NCI-H510A (cell line): ENCODE measurements at places on chromosomes 3 and 15.

DNA sequence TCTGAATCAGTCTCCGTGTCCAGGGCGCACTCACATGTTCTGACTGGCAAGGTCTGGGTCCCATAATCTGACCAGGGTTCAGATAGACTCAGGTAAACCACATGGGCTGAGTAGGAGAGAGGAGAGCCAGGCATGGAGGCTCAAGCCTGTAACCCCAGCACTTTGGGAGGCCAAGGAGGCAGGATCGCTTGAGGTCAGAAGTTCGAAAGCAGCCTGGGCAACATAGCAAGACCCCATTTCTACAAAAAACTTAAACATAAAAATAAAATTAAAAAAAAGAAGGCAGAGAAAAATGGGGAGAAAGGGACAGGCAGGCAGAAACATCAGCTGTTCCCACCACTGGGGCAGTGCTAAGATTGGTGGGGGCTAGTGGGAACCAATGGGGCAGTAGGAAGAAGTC, 5.4 kb downstream of the TMEM43 start:
- no peak for DNase-seq

DNA sequence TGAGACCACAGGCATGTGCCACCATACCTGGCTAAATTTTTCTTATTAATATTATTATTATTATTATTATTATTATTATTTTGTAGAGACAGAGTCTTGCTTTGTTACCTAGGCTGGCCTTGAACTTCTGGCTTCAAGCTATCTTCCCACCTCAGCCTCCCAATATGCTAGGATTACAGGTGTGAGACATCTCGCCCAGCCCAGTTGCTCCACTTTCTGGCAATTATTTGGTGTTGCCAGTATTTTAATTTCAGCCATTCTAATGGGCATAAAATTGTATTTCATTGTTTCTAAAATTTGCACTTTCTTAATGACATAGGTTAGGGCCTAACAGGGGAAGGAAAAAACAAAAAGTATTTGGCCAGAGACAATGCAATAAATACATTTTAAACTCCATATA, 1217.6 kb upstream of the ALCAM start:
- no peak for DNase-seq

DNA sequence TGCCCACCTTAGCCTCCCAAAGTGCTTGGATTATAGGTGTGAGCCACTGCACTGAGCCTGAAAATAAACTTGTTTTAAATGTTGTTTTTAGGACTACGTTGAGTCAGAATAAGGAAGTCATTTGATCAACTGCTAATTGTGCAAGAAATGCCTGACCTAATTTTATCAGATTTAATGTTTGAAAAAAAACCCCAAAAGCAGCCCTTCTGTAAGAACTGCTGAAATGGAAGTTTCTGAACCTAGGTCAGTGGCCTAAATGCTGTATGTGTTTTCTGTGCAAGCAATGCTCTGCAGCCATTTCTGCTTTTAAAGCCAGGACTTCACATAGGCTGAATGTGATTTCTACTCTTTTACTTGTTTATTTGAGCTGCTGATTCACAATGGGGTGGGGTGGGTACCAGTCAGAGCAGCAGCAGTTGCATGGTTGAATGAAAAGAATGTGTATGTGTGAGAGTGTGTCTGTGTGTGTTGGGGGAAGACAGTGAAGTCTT, 6.6 kb downstream of the GPX1 start:
- DNase-seq: no peak

DNA sequence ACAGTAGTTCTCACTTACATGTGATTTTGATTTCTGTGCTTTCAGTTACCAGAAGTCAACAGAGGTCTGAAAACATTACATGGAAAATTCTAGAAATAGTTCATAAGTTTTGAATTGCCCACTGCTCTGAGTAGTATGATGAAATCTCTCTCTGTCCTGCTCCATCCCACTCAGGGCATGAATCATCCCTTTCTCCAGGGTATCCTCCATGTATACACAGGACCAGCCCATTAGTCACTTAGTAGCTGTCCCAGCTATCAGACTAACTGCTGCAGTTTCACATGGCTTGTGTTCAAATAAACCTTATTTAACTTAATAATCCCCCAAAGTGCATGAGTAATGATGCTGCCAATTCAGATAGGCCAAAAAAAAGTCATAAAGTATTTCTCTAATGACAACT, 38.6 kb downstream of the EPHA3 start:
- DNase-seq: no peak

DNA sequence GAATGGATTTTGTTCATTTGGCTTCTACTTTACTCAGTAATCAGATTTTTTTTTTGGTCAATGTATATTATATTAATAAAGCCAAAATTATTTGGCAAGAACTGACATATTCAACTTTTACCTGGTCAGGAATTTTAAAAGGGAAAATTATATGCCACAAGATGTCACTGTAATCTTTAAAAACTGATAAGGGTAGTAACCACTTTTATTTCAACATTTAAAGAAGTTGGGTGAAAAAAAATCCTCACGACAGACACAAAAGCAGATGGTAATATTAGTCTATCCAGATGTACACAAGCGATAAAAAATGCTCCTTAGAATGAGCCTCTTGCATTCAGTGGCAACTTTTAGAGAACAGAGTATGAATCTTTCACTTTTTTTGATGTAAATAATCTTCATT, 101.9 kb downstream of the SERPINI1 start:
- DNase-seq: no peak

- no peak for DNase-seq
Measured at GRCh38 chr3:20772869-20773268, 586.9 kb upstream of the SGO1 start.

DNA sequence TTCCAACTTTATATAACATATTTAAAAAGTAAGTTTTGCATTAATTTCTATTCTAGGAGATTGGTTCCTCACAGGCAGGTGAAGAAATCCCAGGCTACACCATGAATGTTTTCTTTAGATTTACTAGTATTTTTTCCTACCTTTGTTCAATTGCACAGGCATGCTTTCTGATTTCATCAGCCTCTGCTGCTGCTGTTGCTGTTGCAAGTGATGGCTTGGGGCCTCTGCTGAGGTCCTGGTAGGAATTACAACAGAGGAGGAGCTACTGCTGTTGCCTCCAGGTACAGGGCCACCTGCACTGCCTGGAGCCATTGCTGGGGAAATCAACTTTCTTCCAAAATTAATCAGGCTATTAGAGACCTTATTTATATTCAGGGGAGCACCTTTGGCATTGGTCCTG, 353.3 kb downstream of the PLCL2 start:
- DNase-seq: no peak

DNA sequence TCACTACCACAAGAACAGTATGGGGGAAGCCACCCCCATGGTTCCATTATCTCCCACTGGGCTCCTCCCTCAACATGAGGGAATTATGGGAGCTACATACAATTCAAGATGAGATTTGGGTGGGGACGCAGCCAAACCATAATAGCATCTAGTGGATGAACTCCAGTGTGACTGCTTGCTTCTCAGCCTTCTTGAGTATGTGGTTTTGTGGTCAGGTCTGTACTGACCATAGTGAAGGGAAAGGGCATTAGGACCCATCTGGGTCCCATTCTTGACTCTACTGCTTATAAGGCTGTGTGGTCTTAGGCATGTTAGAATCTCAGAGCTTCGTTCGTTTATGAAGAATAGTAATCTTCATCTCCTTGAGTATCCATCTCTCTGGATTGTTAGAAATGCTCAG, 81.4 kb downstream of the CGNL1 start:
- DNase-seq: no peak

- no peak for DNase-seq
Measured at GRCh38 chr15:39504808-39505207, 76.1 kb upstream of the THBS1 start.

GRCh38 chr3:73611176-73611575, 13.6 kb downstream of the PDZRN3 start:
- no peak for DNase-seq

DNA sequence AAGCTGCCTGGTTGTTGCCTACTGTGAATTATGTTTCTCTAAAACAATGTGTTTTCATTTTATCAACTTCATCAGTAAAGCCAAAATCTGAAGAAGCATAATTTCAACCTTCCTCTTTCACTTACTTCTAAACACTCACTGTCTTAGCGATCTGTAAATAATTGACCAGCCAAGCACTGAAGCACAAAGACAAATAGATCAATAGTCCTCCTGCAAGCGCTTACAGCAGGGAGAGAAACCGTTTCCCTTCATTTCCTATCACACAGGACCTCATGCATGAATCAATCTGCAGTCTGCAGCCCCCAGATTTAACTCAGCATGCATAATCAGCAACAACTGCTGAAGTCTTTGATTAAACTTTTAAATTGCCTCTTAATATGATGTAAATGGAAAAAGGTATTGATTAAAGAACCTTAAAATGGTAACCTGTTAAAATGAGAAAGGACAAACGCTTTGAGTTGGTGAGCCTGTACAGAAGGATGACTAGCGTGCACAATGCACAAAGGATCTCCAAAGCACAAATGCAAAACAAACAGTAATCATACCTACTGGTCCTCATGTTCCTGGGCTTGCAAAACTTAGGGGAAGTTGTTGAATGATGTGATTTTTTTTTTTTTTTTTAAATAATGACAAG, 370.2 kb upstream of the ZNF385D start:
- DNase-seq: no peak

DNA sequence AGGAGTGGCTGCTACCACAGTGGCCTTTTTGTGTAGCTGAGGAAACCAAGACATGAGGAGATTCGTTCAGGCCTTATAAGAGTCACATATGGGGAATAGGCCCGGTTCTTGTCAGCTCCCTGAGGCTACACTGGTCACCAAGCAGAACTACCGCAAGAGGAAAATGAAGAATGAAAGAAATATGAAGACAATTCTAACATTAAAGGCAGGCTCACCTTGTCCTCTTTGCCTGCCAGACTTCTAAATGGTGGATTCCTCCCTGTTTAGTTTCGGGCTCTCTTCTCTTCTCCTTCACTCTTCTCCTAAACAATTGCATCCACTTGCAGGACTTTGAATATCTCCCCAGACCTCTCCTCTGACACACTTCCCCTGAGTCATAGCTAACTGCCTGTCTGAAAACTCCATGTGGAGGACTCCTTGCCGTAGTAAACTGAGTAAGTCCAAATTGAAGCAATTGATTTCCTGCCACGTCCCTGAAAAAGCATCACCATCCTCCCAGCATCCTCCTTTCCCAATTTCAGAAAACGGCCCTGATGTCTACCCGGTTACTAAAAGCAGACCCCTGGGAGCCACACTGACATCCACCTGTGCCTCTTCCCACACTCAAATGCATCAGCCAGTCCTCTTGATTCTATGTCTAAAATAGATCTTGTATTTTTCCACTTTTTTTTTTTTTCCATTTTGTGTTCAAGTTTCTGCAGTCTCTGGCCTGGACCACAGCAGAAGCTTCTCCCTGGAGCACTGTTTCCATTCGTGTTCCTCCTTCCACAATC, 30.3 kb upstream of the VEPH1 start:
- DNase-seq: no peak

- no peak for DNase-seq
Measured at GRCh38 chr3:160403028-160403545, 3.6 kb downstream of the SMC4 start.

GRCh38 chr3:141275973-141276372, 44.3 kb downstream of the PXYLP1 start:
- DNase-seq: peak; percentile 50

DNA sequence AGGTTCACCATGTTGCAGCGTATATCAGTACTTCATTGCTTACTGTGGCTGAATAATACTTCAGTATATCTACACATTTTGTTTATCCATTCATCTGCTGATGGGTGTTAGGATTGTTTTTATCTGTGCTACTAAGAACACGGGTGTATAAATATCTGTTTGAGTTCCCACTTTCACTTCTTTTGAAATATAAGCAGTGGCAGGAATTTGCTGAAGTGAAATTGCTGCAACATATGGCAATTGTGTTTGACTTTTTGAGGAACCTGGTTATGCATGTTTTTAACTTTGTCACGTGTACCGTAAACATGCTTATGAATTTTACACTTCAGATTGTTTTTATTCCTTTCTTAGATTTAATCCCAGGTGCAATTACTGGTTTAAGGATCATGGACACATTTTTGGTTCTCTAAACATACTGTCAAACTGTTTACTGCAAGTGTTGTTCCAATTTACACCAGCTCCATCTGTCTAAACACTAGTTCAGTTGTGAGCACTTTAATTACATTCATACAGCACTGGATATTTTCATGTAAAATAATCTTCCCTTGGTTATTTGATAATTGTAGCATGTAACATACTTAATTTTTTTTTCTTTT, 23.1 kb downstream of the TRAK1 start:
- DNase-seq: no peak

GRCh38 chr3:21292971-21293370, 458.0 kb downstream of the ZNF385D start:
- no peak for DNase-seq

- no peak for DNase-seq
Measured at GRCh38 chr15:98996169-98996568, 11.4 kb downstream of the PGPEP1L start.

GRCh38 chr3:50483374-50483773, 20.1 kb downstream of the CACNA2D2 start:
- DNase-seq: no peak

DNA sequence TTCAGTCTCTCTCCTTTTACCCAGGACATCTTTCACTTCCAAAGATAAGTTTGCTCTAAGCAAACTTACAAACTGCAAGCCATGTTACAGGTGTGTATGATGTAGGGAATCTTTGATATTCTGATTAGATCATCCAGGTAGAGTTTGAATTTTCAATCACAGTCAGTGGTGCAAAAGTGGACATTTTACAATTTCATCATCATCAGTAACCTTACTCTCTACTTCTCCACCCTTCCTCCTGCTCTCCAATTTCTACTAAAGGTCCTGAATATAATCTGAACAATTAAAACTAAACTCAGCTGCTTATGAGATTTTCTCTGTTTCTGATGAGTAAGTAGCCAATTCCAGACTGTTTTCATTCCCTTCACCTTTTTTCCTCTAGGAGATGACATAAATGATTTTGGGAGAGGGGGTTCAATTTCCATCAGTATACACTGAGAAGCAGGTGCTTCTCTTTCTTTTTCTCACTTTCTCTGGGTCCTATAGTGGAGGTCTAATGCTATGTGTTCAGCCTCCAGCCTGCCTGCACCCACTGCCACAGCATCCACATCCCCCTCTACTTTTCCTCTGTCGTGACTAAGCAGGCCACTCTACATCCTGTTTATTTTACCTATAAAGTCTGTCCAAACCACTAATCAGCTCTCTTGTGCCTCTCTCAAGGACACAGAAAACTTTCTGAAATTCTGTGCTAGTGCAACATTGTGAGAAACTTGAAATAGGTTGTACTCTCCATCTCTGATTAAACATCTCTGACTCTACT, 27.6 kb downstream of the SUCNR1 start:
- no peak for DNase-seq

DNA sequence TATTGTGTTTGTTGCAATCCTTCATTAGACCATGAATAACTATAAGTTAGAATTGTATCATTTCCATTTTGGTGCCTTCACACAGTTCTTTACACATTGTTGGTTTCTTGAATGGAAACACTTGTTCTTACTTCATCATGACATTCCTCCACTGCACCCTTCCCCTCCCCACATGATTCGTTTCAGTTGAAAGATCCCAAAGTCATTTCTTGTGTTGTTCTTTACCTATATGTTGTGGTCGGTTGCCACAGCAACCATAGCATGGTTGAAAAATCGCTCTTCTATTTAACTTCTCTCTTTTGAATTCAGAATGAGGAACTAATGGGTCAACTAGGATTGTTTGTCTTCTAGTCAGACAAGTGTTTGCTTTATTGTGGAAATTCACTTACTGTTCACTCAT, 103.3 kb downstream of the IL1RAP start:
- DNase-seq: no peak
